ENCODE measurements at places on chromosomes 11 and 22.

DNA sequence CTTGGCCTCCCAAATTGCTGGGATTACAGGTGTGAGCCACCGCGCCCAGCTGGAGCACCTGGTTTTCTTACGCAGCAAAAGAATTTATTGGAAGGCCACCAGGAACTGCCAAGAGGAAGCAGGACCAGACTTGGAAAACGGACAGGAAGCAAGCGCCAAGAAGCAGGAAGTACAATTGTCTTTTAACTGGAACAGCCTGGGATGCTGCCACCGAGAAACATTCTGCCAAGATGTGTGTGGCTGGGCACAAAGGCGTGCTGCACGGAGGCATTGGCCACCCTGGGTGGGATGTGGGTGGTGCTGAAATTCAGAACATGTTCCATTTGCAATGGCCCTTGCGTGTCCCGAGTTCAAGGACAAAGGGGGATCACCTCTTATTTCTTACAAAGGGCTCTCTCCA, 15.4 kb downstream of the SLC3A2 start:
- no peak overlapping the region for H3K4me3 ChIP-seq
- H3K27me3 ChIP-seq = no peaks in the 10 kb centered on the region
- no peak overlapping the region for H3K27ac ChIP-seq
- peaks cover 15% of the 10 kb centered on the region for H3K4me1 ChIP-seq
- H3K36me3 ChIP-seq = no peaks in the 10 kb centered on the region

GRCh38 chr11:117900720-117901440, 24.4 kb upstream of the FXYD6 start:
- no peak for DNase-seq
- H3K27ac ChIP-seq = no peak overlapping the region

GRCh38 chr22:24026733-24027132, 15.6 kb downstream of the CABIN1 start:
- peaks cover 6% of the 10 kb centered on the region for H3K4me1 ChIP-seq
- H3K27me3 ChIP-seq = no peaks in the 10 kb centered on the region
- no peaks in the 10 kb centered on the region for H3K36me3 ChIP-seq
- H3K27ac ChIP-seq = no peak overlapping the region

DNA sequence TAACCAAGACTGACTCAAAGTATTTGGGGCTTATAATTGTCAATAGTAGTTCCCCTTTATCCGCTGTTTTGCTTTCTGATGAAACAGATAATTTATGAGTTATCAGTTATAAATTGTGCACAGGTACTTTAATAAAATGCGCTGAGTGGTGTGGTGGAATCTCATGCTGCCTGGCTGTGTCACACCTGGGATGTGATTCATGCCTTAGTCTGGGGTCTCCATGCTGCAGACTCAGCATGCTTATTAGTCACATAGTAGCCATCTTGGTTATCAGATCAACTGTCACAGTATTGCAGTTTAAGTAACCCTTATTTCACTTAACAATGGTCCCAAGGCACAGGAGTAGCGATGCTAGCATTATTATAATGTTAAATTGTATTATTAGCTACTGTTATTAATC, 995.2 kb downstream of the NTM start:
- H3K4me3 ChIP-seq = no peak overlapping the region
- DNase-seq = no peak
- H3K27ac ChIP-seq = no peak overlapping the region
- no peaks in the 10 kb centered on the region for H3K27me3 ChIP-seq
- no peaks in the 10 kb centered on the region for H3K36me3 ChIP-seq
- H3K4me1 ChIP-seq = 0 out of 2 replicates have a peak, but pooled peaks cover 3% of the 10 kb centered on the region

DNA sequence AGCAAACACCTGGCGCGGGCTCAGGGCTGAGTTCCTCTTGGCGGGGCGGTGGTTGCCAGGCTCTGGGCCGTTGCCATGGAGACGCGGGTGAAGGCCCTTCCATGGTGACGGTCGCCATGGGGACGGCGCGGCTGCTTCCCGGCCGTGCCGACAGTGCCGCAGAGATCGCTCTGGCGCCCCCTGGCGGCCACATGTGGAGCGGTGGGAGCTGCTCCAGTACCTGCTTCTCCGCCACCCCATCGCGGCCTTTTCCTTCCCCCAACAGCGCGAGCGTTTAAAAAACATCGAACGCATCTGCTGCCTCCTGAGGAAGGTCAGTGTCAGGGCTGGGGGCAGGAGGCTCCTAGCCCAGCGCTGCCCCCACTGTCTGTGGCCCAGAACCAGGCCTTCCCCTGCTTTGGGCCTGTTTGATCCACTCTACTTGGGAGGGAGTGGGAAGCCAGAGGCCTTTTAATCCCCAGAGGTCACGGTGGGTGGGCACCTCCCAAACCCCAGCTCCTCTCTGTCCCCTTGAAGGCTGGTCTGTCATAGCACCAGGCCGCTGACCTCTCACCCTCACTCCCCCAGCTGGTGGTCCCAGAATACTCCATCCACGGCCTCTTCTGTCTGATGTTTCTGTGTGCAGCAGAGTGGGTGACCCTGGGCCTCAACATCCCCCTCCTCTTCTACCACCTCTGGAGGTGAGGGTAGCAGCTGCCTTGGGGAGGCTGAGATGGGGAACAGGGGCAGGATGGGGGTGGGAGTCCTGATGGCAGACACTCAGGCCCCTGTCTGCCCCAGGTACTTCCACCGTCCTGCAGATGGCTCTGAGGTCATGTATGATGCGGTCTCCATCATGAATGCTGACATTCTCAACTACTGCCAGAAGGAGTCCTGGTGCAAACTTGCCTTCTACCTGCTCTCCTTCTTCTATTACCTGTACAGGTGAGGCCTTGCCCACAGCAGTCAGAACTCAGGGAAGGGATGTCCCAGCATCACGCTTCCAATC, 4.8 kb downstream of the CNIH2 start:
- no peaks in the 10 kb centered on the region for H3K36me3 ChIP-seq
- peak; percentile 100 for DNase-seq
- H3K4me1 ChIP-seq = peaks cover 24% of the 10 kb centered on the region
- H3K27me3 ChIP-seq = peaks cover 22% of the 10 kb centered on the region

- no peak overlapping the region for H3K4me3 ChIP-seq
- H3K27me3 ChIP-seq = no peaks in the 10 kb centered on the region
- DNase-seq = no peak
- H3K36me3 ChIP-seq = no peaks in the 10 kb centered on the region
- H3K4me1 ChIP-seq = no peaks in the 10 kb centered on the region
These were observed 17.2 kb upstream of the C1QTNF4 start for GRCh38 chr11:47611348-47611794.

DNA sequence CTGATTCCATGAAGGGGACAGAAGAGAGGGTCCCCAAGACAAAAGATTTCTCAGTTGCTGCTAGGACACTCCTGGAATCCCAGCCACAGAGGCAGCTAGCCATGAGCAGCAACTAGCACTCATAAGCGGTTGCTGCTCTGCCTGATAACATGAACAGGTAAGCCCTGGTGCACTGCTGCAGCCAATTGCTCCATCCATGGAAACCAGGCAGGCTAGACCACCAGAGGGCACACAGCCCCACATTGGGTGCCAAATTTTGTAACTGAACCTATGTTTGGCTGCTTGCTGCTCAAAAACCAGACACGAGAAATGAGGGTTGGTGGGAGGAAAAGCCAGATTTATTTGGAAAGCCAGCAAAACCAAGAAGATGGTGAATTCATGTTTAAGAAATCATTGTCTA, 21.9 kb upstream of the QSER1 start:
- H3K36me3 ChIP-seq = peaks cover 12% of the 10 kb centered on the region
- H3K4me1 ChIP-seq = peaks cover 6% of the 10 kb centered on the region
- peak; percentile 61 for DNase-seq
- H3K27ac ChIP-seq = no peak overlapping the region

DNA sequence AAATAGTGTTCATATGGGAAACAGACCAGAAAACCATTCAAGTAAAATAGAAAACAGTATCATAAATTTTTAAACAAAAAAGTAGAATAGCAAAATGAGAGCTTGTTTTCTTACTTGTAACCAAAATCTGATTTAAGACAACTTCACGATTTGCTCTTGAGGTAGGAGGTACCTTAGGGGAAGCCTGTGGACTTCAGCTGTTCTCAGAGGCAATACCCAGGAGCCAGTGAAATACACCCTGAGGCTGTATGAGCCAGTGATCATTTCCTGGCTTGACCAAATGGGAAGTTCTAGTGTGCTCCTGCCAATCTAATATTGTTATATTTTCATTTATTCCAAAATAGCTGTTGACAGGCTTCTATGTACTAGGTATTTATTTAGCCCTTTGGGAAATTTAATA, 104.8 kb downstream of the ARHGAP42 start:
- H3K27ac ChIP-seq = peak overlapping the region; percentile 89
- peaks cover 5% of the 10 kb centered on the region for H3K36me3 ChIP-seq
- no peak for DNase-seq
- H3K27me3 ChIP-seq = no peaks in the 10 kb centered on the region

- H3K4me1 ChIP-seq = peaks cover 14% of the 10 kb centered on the region
- DNase-seq = no peak
- H3K27me3 ChIP-seq = no peaks in the 10 kb centered on the region
- no peak overlapping the region for H3K27ac ChIP-seq
These were observed 43.5 kb downstream of the SIK2 start for GRCh38 chr11:111645657-111646316.

- peaks cover 9% of the 10 kb centered on the region for H3K36me3 ChIP-seq
- no peak overlapping the region for H3K4me3 ChIP-seq
- DNase-seq = no peak
- no peak overlapping the region for H3K27ac ChIP-seq
These were observed 21.6 kb downstream of the SVIP start for GRCh38 chr11:22807855-22808570.

DNA sequence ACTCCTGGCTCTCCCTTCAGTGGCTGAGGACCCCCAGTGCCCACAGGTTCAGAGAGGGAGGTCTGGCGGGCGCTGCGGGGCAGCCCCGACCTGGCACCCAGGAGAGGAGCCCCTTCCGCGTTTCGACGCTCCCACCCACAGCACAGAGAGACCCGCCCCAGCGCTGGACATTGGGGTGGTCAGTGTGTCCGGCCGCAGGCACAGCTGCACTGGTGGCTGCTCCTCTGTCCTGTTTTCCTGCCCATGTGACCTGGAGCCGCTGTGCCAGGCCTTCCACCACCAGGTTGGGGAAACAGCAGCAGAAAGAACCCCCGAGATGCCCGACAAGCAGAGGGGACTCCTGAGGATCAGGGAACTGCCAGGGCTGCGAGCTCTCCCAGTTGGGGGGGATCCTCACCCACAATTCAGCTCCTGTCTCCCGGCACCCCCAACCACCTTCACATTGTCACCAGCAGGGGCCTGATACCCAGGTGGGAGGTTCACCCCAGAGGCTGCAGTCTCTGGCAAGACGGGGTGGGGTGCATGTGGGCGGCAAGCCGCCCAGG, 13.6 kb downstream of the KRTAP5-5 start:
- H3K27me3 ChIP-seq = peaks cover 3% of the 10 kb centered on the region
- H3K4me3 ChIP-seq = no peak overlapping the region
- H3K27ac ChIP-seq = no peak overlapping the region
- no peak for DNase-seq
- H3K36me3 ChIP-seq = no peaks in the 10 kb centered on the region
- H3K4me1 ChIP-seq = peaks cover 3% of the 10 kb centered on the region

DNA sequence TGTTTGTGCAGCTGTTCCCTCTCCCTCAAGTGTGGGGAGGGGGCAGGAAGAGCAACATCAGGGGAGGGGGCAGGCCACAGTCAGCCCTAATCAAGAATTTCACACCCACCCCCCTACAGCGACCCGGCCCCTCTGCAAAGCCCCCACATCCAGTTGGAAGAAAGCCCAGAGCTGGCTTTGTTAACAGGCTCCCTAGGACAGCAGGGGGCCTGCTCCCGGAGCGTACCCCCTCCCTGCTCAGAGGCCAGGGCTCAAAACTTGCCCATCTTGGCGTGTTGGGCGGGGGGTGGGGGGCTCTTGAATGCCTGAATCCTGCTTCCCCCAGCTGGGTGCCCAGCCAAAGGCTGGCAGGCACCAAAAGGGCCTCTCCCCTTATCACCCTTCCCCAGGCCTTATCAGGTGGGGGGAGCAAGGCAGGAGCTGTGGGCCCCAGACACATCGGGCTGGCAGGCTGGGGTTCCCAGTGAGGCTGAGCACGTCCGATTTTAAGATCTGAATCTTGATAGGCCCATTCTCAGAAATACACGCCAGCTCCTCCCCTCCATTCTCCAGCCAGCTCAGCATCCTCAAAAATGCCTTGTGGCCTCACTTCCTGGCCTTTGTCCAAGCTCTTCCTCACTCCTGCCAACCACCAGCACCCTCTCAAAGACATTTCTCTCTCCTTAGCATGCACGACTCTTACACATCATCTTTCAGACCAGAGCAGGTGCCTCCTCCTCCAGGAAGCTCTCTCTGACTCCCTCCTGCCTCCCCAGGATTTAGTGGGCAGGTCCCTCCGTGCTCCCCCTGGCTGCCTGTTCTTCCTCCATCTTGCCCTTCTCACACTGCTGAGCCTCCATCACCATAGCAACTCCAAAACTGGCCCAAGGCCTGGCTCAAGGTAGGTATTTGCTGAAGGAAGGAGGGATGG, 384.8 kb downstream of the MN1 start:
- H3K4me1 ChIP-seq = peaks cover 43% of the 10 kb centered on the region
- no peaks in the 10 kb centered on the region for H3K27me3 ChIP-seq
- no peaks in the 10 kb centered on the region for H3K36me3 ChIP-seq
- H3K4me3 ChIP-seq = no peak overlapping the region

- H3K27me3 ChIP-seq = no peaks in the 10 kb centered on the region
- DNase-seq = no peak
- H3K27ac ChIP-seq = no peak overlapping the region
These were observed 611.7 kb upstream of the CNTN5 start for GRCh38 chr11:98409069-98409468.

DNA sequence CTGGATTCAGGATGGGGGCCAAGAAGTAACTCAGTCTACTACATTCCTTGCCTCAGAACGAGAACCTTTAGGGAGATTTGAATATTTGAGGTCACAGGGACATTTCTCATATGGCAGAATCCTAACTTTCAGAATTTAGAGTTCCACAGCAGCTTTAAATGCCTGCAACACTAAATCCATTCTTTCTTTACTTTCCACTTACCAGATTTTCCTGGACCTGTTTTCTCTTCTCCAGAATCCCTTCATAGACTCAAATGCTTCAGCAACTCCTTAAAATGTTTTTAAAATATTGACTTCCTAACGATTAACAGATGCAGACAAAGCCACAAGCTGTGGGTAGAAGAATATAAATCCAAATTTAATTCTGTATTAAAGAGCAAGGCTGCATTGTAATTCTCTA, 63.1 kb downstream of the PRSS23 start:
- H3K27ac ChIP-seq = no peak overlapping the region
- 0 out of 2 replicates have a peak, but pooled peaks cover 2% of the 10 kb centered on the region for H3K4me1 ChIP-seq
- DNase-seq = no peak
- no peaks in the 10 kb centered on the region for H3K36me3 ChIP-seq
- H3K4me3 ChIP-seq = no peak overlapping the region
- no peaks in the 10 kb centered on the region for H3K27me3 ChIP-seq
